ENCODE measurements at places on chromosomes 7 and 10.
A peak's percentile ranks its signal among the peaks of the same experiment; 100 is the strongest.

- DNase-seq = no peak
Observed at GRCh38 chr7:957418-958220, 3.1 kb upstream of the ADAP1 start.

GRCh38 chr10:79149662-79150443 is 81.1 kb downstream of the ZMIZ1 start:
- no peak for DNase-seq

DNA sequence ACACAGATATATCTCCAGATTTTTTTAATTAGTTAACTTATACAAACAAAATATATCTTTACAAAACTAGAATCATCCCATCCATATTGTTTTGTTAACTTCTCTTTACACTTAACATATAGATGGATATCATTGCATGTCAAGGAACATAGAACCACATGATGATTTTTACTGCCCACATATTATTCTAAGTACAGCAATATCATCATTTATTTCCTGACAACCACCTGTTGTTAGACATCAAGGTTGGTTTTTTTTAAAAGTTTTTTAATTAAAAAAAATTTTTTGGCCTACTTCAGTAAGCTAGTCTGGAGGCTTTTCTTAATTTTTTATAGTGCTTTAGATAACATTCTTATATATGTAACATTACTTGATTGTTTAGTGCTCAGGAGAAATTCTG is 38.9 kb upstream of the BAMBI start:
- no peak for DNase-seq

GRCh38 chr10:18879284-18879683 is 169.3 kb upstream of the MALRD1 start:
- no peak for DNase-seq

DNA sequence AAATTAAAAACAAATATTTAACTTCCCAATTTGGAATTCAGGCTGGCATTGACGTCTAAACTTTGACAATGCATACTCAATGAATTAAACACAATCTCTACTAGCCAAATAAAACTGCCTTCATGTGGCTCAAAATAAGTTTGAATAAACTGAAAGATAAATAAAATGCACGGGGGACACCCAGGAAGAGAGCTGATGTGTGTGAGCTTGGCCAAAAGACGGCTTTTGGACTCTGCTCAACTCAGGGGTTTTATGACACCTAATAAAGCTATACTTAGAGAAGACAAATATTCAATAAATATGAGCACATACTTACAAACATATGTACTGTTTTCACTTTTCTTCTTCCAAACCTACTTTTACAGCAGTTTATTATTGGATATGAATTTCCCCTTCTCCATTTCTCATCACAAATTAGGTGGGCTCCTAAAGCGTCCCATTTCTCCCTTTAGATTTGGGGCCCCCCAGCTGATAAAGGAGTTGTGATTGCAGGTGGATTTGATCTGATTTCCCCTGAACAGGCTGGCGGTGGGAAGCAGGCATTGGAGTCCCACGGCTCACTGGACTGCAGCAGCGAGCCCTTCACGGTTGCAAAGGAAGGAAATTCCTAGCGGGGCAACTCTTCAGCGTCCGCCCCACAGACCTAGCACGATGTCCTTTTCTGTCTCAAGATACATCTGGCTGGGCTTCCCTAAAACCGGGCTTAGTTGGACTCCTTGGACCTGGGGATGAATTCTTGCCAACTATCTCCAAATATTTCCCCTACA is 79.6 kb downstream of the INSIG1 start:
- no peak for DNase-seq

DNA sequence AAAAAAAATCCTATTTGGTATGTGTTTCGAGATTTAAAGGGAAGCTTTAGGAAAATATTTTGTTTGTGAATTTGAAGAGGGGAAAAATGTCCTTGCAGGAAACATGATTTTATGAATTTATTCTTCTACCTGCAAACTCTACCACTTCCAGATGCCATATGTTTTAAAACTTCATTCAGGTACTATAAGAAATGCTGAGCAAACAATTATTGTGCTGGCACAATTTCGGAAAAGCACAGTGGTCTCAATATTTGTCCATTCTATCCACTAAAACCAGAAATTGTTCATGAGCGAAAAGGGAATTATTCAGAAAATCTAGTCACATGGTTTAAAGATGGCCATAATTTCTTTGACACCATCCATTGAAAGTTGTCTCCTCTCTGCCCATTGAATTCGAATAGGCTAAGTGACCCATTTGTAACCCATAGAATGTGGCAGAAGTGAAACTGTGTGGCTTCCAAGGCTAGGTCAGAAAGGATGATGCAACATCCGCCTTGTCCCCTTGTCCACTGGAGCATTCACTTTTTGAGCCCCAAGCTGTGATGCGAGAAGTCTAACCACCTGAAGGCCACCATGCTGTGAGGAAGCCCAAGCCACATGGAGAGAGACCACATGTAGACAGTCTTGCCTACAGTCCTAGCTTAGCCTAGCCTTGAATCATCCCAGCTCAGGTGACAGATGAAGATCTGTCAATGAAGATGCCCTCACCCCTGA is 189.8 kb upstream of the PRKCQ start:
- DNase-seq = no peak

- no peak for DNase-seq
Observed at GRCh38 chr10:3148994-3149393, 23.6 kb downstream of the PITRM1 start.

- DNase-seq = no peak
Observed at GRCh38 chr10:45387096-45387893, 13.3 kb downstream of the ALOX5 start.

DNA sequence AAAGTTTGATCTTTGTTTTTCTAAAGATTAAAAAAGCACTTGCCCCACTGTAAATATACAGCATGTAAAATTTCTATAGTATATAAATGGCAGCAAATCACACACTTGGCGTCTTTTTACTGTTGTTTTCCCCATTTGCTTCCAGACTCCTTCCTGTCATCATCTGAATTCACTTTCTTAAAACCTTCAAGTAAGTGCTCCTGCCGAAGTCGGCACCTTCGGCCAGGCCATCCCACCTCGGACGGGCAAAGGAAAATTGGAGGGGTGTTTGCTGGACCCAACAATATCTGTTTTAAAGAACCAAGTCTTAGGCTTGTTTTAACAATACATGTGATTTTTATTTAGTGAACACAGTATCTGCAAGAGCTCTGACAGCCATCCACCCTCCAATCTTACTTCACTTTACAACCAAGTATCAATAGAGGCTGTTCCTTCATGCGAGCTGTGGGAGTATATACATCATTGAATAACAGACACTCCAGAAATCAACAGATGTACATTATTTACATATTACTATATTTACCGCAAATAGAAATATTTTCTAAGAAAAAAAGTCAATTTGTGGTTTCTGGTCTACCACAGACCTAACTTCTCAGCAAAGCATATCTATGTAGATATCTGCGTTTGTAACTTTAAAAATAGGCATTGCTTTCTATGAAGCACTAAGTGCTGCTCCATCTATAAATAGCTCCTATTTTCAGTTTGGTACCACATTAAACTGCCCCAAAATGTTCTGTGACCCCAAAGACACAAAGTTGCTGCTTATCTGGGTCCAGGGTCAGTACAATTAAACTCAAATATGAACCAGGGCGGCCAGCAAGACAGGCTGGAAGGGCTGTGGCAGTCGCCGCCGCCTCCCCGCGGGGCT is 110.7 kb downstream of the CYTH3 start:
- DNase-seq = no peak

DNA sequence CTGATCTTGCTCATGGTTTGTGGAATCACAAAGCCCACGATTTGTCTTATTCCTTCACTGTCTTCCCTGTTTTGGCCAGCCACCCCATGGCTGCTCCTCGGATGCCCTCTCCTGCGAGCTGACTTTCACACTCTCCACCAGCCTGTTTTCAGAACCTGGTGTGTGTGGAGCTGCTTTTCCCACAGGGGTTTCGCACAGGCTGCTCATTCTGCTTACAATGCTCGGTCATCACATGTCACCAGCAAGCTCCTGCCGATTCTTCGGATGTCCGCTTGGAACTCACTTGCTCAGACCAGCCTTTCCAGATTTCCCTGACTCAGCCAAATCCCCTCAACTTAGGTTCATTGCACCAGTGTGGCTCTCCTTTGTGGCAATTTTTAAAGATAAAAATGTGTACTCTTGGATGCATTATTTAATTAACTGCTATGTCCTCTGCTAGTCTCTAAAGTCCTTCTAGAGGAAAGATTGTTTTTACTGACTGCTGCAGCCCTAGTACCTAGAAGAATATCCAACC is 1018.6 kb upstream of the LRRTM3 start:
- no peak for DNase-seq

DNA sequence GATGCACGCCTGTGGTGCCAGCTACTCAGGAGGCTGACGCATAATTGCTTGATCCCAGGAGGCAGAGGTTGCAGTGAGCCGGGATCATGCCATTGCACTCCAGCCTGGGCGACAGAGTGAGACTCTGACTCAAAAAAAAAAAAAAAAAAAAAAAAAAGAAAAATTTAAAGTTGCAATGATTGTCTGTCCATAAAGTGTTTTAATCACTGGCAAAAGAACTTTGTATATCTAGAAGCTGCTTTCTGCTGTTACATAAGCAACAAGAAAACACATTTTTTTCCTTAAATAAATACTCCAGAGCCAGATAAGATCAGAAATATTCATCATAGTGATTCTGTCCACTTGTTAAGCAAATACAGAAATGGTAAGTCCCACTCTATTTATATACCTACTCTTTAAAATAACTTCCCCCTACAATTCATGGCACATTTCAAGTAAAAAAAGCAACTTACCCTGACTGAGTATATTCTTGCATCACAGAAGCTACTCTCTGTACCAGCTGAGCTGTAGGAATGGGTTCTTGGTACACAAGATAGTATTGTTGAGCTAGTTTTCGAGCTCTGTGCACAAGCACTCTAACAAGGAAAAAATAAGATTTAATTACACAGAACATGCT is 7.6 kb downstream of the PSMA2 start:
- no peak for DNase-seq

- no peak for DNase-seq
Observed at GRCh38 chr10:131928248-131929095, 27.7 kb downstream of the PPP2R2D start.

GRCh38 chr7:1054861-1055450 is 10.6 kb downstream of the GPR146 start:
- DNase-seq = no peak

GRCh38 chr10:11647676-11648075 is 36.2 kb upstream of the USP6NL start:
- no peak for DNase-seq

DNA sequence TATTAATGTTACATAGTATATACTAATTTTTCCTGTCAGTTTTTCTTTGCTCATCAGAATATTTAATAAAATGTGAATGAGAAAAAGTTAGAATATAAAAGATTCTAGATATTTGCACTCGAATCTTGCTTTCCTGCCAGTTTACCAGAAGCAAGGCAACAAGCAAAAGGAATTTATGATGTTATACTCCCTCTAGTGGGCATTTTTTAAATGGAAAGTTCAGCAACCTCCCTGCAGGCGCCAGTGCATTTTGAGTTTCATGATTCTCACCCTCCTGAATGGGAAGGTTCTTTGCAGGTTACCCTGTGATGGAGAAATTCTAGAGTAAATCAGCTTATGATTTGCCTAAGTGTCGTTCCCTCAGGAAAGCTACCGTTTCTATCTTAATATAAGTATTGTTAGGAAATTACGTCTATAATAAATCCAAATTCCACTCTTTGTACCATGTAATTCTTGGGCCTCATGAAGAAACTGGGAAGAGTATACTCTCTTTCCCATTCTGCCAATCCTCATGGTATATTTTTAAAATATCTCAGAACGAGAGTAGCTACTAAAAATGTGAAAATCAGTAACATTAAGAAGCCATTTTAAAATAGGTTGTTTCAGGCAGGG is 350.0 kb downstream of the CRPPA start:
- DNase-seq = peak; percentile 33

DNA sequence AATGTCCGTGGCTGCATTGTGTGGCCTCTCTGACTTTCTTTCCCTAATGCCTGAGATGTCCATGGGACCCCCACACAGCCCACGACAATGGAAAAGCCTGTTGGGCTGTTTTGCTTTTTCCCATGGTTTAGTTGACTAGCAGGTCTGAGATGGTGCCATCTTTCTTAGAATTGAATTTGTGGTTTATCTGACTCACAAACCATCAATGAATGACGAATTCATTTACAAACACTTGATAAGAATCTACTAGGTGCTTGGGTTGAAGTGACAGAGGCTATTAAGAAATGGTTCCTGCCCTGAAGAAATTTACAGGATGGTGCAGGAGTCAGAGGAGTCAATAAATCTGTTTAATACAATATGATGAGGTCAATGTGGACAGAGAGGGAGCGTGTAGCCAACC is 75.4 kb downstream of the OTUD1 start:
- DNase-seq = no peak

GRCh38 chr7:92769394-92769699 is 67.0 kb downstream of the CDK6 start:
- no peak for DNase-seq

- no peak for DNase-seq
Observed at GRCh38 chr7:140218656-140219055, 41.9 kb upstream of the KDM7A start.

DNA sequence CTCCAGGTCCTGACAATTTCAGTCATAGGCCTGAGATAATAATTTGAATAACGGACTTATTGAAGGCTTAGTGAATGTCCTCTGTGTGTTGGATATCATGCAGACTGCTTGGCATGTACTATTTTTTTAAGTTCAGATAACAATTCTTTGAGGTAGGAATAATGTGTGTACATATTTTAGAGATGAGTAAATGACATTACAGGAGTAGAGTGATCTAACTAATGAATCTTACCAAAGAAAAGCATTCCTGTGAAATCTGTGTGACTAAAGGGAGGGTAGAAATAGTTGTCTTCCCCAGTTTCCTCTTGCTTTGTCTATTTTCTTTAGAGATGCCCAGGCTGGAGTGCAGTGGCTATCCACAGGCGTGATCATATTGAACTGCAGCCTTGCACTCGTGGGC is 391.8 kb upstream of the ETV1 start:
- no peak for DNase-seq

DNA sequence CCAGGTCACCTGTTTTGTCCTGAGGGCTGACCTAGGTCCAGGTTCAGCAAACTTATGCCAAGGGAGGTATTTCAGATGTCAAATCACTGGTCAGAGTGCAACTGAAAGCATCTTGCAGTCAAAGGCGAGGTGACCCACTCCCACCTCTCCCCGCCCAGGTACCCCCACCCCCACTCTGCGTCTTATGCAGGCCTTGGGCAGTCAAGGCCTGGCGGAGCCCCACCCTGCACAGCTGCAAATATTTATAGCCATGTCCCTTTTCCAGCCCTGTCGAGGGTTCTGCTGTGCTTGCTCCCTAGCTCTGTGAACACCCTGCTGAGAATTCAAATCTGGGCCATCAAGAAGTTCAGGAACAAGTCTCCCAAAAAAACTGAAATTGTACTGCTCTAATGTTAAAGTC is 40.6 kb upstream of the BMPR1A start:
- DNase-seq = no peak

GRCh38 chr10:24727786-24728185 is 4.1 kb upstream of the ARHGAP21 start:
- no peak for DNase-seq

- DNase-seq = no peak
Observed at GRCh38 chr7:127715901-127716300, 63.9 kb downstream of the SND1 start.

DNA sequence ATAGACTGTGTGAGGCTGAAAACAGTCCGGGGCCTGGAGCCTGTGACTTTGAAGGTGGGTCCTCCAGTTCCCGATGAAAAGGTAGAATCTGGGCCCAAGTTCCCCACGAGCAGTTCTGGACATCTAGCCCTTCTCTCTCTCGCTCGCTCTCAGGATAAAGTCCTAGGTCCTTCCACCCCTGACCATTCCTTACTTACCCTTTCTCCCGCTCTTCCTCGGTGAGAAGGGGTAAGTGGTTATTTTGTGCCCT is 713 bp downstream of the IMMP2L start:
- no peak for DNase-seq

- DNase-seq = peak; percentile 76
Observed at GRCh38 chr10:17512341-17513001, 58.1 kb upstream of the ST8SIA6 start.

All from amniotic stem cell (primary cell).